ENCODE measurements at places on chromosomes 12 and 14. TPM values are rescaled to one million over a fixed set of nuclear protein-coding genes. Genes with fewer than 3 reads are reported as not detected.

The KRT72 gene
- not detected for total RNA-seq

The C12orf42 gene
- total RNA-seq: not detected

The TGM1 gene
- total RNA-seq: 0.83 TPM

The RTL1 gene
- not detected for total RNA-seq
